ENCODE measurements at places on chromosomes 16 and 17.

DNA sequence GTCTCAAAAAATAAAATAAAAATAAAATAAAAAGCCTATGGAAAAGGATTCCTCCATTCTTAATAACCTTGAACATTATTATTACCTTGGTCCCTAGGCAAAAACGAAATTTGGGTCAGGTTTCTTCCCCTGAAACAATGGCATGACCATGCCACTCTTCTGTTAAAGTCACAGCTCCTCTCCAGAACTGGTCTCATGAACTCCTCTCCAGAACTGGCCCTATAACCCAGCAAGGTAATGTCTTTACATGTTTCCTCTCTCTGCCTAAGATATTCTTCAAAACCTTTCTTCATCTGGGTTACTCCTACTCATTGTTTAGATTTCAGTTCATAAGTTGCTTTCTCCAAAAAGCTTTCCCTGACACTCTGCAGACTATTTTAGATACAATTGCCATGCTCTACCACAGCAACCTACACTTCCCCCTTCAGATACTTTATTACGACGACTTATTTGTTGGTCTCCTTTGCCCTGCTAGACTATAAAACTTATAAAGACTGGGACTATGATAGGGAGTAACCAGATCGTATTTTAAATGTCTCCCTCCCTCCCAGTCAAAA is 13.5 kb downstream of the TRIM37 start:
- DNase-seq = no peak

- no peak for DNase-seq
Measured at GRCh38 chr16:86075839-86076440, 177.0 kb downstream of the IRF8 start.

GRCh38 chr17:34383216-34383615 is 20.2 kb upstream of the CCL1 start:
- no peak for DNase-seq

DNA sequence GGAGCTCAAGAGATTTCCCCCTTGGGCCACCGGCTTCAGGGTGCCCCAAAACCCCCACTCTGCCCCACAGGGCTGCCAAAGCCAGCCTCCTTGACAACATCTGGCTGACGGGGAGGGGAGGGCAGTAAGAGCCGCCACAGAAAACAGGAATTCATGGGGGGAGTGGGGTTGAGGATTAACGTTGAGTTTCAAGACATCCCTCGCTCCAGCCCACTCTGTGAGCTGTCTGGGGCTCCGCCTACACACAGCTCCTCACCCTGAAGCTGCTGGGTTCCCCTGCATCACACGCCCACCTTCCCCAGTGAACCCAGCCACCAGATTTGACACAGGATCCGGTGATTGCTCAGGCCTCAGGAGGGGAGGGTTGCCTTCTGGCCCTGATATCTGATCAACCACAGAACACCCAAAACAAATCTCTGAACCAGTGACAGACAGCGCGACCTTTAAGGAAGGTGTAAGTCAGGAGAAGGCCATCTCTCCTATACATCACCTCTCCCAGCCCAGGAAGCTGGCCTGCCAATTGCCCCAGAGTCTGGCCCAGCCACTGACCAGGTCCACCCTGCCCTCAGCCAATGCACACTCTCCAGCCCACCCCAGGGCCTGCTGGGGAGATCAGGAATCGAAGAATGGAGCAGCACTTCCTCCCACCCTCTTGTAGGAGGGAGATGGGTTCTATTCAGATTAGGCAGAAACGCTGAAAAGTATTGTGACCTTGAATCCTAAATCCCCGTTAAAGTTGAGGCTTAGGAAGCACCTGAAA is 132.1 kb downstream of the CLEC16A start:
- DNase-seq = peak; percentile 82

GRCh38 chr16:52741351-52741750 is 194.4 kb upstream of the TOX3 start:
- no peak for DNase-seq

DNA sequence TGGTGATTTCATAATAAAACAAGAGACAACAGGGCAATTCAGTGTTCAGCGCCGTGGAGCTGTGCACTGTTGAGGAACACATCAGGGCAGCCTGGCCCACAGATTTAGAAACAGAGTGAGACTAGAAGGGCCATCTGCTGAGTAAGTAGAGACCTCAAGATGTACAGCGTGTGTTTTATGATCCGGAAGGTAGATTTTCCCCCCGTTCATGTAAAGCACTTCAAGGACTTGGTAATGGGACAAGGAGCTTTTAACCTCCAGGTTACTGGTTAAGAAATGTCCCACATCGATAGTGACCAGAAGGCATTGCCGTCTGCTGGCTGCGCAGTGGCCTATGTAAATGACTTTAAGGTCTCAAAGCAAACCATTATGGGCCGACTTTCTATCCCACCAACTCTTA is 1057.7 kb upstream of the EEF2KMT start:
- no peak for DNase-seq

GRCh38 chr17:6492892-6493674 is 48.8 kb downstream of the PIMREG start:
- DNase-seq = no peak

- no peak for DNase-seq
Measured at GRCh38 chr16:68660359-68660795, 15.3 kb downstream of the CDH3 start.

DNA sequence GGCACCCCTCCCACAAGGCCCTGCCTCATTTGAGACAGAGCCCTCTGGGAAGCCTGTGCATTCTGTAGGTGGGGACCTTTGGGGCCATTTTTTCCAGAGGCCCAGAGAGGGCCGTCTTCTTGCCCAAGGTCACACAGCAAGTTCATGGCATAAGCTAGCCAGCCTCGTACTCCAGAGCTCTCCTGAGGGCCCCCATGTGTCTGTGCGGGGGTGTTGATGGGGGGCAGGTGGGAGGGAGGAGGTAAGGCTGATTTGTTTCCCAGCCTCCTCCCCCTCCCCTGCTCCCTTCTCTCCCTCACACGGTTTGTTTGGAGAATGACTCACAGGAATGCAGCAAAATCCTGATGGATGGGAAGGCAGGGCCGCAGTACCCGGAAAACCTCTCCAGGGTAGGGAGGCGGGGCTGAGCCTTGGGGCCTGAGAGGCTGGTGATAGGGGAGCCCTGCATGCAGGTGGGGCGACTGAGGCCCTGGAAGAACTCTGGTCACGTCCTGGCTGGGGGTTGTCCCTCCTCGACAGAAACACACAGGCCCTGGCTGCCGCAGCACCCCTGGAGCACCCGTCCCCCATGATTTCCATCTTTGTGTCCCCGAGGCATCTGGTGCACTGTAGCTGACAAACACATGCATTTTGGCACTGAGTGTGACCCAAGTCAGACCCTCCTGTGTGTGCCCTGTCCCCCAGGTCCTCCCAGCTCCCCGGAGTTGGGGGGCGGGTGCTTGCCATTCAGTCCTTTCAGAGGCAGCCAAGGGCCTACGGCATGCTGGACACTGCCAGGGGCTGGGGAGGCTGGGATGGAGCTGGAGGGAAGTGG is 29.7 kb downstream of the RAI1 start:
- no peak for DNase-seq

DNA sequence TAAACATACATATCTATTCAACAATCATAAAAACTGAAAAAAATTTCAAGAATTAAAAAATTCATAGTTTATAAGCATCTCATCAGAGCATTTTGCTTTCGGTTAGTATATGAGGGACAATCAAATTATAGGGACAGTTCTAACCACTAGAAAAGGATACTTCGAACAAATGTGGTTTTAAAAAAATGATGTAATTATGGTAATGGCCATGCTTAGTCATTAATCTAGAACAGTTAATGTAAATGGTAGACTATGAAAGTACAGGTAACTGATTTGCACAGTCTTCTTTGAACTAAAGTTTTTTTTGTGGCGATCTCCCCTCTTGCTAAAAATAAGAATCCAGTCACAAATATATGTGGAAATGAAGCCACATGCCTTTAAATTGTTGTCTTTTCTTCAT is 63.5 kb upstream of the PHOSPHO1 start:
- no peak for DNase-seq

DNA sequence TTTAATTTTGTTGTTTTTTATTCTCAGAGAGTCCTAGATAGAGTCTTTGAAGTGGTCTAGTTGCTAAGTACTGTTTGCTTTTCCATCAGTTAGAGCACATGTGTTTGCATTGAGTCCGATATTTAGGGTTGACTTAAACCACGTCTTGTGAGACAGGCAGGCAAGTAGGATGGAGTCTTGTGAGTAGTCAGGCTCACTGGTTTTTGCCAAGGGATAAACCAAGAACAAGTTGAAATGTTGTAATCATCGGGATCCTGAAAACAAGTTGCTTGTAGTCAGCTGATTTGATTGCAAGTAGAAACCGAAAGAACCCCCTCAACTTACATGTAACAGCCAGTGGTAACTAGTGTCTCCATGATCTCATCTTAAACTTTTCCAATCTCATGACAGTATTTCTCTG is 17.2 kb downstream of the ATP6V0A1 start:
- DNase-seq = no peak

GRCh38 chr16:81424771-81425170 is 19.8 kb upstream of the CMIP start:
- DNase-seq = no peak

DNA sequence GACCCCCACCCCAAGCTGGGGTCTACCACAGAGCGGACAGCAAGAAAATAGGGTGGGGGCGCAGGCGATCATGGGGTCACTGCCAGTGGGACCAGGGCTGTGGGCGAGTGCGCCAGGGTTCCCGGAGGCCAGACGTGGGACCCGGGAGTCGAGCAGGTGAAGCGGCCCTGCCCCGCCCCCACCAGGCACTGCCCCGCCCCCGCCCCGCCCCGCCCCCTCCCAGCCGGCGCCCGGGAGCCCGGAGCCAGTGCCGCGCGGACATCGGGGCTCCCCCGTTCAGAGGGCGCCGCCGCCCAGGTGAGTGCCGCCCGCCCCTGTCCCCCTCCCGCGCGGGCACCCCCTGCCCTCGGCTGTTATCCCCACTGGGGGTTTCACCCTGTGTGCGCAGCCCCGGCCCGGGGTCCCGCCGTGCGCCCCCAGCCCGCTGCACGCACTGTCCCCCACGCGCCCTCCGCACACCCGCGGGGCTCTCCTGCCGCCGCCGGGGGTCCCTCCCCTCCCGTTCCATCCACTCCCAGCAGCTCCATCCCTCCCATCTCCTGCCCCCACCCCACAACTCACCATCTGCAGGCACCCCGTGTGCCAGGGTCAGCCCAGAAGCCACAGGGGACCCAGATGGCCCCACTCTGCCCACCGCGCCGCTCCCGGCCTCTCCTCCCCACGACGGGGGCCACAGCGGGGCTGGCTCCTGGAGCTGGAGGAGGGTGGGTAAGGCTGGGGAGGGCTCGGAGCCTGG is at the start of gene SSTR5:
Gene SSTR5 (plus strand): TSS at position 222 of the 736 bp plus-strand sequence. CDS start 6,122 bp downstream, outside the sequence.
- DNase-seq = no peak

- no peak for DNase-seq
Measured at GRCh38 chr17:55436224-55437158, 14.9 kb upstream of the MMD start.

DNA sequence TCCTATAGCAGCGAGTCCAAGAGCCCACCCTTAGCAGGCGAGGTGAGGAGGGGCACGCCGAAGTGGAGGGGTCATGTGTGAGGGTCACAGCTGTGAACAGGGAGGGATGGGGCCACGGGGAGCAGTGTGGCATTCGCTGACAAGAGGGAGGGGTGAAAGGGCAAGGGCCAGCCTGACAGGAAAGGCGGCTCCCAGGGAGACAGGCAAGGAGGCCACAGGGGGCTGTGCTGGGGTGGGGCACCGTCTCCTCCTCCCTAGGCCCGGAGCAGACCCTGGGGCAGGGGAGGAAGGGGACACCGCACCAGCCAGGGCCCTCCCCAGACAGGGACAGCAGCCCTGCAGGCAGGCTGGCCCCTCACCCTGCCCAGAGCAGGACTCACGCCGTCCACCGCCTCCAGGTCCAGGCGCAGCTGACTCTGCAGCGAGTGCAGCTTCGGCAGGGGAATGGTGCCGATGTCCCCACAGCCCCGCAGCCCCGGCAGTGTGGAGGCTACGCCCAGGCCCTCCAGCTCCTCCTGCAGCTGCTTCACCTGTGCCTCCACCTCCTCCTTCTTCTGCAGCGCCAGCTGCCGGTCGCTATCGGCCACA is 15.1 kb downstream of the GNPTG start:
- DNase-seq = no peak

DNA sequence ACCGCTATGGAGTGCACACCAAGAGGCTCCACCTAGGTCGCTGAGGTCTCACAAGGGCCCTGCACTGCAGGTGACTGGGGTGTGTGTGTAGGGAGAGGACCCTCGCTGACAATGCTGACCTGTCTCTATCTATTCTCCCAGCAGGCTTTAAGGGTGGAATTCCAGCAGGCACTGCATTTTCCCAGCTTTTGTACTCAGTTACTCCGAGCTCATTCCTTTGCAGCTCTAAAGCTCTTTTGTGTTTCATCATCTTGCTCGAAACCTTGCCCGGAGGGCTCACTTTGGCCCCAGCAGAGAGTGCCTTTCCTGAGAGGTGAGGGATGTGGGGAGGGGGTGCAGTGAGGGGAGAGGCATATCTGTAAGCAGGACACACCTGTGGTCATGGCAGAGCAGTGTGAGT is 39.3 kb downstream of the SMPD3 start:
- DNase-seq = no peak

- DNase-seq = no peak
Measured at GRCh38 chr17:74260525-74260850, 13.5 kb upstream of the DNAI2 start.

GRCh38 chr17:64336760-64337413 is 53.8 kb downstream of the PECAM1 start:
- DNase-seq = no peak

GRCh38 chr16:23435500-23435899 is 17.5 kb downstream of the COG7 start:
- DNase-seq = peak; percentile 67

- DNase-seq = no peak
Measured at GRCh38 chr17:81179861-81180260, 13.8 kb upstream of the AATK start.

GRCh38 chr16:83532634-83533033 is 275.1 kb upstream of the HSBP1 start:
- no peak for DNase-seq

- no peak for DNase-seq
Measured at GRCh38 chr16:27486760-27487159, 63.0 kb downstream of the GTF3C1 start.

DNA sequence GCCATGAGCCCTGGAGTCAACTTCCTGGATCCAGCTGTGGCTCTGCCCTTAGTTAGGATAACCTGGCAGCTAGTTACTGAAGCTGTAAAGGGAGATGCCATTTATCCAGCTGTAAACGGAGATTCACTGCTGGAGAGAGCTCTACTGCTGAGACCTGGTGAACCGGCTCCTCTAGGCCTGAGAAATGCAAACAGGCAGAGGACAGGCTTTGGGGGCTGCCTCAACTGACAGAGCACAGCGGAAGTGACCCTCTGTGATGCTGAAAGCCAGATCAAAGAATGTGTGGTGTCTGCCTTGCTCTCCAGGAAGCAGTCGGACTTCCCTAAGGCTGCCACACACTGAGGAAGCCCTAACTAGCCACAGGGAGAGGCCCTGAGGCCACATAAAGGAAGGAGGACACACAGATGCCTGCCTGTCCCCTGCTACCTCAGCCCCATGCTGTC is 21.9 kb upstream of the GPRC5C start:
- no peak for DNase-seq

DNA sequence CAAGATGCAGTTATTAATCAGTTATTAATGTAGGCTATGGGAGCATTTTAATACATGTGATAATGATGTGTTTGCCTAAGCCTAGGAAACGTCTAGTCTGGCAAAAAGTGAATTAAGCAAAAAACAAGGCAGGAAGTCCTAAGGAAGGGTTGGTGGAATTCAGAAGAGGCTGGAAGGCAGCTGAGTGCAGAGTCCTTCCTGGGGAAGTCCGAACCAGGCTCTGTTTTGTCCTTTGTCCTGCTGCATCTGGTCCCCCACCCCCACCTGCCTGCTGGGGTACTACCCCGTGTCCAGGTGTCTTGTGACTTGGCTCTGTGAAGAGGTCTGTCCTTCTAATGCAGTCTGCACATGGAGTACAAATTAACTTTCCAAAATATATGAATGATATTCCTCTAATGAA is 1.5 kb upstream of the MYH10 start:
- DNase-seq = no peak

Data from GM20000 (cell line).